ENCODE measurements at places on chromosomes 12 and 14. TPM values are rescaled to one million over a fixed set of nuclear protein-coding genes. Genes with fewer than 3 reads are reported as not detected.
A peak's percentile ranks its signal among the peaks of the same experiment; 100 is the strongest.

- DNase-seq = no peak
These were observed 11.0 kb downstream of the DCTN2 start for GRCh38 chr12:57535764-57536596.

DNA sequence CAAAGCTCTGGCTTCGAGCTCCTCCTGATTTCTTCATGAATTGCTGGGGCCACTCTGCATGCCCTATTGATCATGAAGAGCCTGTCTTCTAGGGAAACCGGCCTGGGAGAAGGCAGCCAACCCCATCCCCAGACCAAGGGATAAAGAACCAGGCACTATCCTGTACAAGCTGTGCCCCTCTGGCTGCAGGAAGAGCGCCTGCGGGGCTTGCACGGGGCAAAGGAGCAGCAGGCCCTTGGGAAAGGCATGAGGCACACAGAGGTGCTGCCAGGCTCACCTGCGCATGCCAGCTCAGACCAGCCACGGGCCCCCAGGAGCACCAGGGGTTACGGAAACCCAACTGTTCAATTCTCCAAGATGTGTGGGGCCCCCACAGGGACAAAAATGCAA, 2.1 kb downstream of the ITPK1 start:
- no peak for DNase-seq

DNA sequence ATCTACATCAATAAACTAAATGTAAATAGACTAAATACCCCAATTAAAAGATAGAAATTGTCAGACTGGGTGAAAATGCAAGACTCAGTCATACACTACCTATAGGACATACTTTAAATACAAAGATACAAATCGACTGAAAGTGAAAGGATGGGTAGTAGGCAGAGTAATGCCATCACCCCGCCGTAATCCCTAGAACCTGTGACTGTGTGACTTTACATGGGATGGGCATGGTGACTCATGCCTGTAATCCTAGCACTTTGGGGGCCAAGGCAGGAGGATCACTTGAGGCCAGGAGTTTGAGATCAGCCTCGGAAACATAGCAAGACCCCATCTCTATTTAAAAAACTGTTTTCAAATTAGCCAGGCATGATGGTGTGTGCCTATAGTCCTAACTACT, 2.6 kb upstream of the EVL start:
- DNase-seq = no peak

RNASE2 gene
- total RNA-seq = 0.13 TPM

GRCh38 chr12:44379831-44380230, 496.3 kb downstream of the NELL2 start:
- peak; percentile 33 for DNase-seq

DNA sequence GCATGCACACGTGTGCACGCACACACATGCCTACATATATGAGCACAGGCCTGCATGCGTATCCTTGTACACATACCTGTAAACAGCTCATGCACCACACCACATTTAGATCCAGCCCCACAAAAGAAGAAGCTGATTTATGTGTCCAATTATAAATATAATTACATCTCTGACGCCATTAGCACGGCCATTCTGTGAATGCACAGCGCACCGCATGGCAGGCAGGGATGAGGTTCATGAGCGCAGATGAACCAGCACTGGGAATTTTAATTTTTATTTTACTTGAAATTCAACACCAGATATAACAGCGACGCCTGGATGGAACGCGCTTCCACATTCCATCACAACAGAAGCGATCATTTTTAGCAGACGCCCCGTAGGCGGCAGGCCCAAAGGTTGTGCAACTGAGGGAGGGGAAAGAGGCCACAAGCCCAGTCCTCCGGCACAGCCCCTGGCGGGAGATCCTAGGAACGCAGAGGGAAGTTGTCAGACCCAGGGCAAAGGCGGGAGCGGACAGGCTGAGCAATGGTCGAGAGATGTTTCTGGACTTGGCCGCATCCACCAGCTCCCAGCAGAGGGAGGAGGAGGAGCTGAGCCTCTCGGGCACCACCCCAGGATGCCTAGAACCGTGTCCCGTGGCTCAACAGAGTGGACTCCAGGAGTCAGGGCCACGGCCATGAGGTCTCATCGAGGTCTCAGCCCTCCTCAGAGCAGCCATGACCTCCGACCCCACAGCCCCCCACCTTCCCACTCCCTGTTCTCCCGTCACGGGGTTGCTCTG, 37.9 kb upstream of the GALNT9 start:
- no peak for DNase-seq

ARID4A gene
- 11.3 TPM for total RNA-seq

KRT86 gene
- total RNA-seq = 0.04 TPM

DNA sequence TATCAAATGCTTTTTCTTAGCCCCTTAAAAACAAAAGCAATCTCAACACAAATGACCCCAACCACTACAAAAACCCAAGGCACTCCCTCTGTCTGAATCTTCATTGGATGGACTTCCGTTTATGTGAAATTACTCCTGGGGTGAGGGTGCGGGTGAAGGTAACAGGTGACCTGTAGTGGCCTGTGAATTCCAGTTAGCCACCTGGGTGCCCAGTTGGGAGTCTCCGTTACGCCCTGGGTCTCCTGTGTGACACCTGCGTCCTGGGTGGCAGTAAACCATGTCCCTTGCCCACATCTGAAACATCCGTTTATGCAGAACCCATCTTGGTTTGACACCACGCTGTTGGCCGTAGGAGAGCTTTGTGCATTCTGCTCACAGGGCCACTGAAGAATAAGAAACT, 62.6 kb downstream of the CCDC92 start:
- DNase-seq = no peak

DNA sequence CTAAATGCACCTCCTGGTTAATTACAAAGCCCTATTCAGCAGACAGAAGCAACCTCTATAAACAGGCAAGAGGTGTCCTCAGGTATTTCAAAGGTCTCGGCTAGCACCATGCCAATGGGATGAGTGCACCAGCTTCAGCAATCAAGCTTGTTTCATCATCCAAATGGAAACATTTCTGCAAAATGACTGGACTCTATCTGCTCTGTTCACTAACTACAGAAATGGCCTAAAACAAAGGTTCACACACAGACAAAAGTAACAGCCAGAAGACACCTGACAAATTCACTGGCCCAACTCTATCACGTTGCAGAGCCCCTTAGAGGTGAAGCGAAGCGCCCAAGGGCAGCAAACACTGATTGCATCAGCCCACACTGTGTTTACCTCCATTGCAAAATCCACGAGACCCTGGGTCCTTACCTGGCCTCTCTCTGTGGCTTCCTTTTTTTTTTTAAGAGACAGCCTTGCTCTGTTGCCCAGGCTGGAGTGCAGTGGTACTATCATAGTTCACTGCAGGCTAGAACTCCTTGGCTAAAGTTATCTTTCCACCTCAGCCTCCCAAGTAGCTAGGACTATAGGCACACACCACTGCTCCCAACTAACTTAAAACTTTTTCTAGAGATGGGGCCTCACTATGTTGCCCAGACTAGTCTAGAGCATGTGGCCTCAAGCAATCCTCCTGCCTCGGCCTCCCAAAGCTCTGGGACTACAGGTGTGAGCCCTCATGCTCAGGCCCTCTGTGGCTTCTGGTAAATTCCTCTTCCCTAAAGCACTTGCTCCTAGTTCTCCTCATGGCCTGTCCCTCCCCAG, 8.5 kb upstream of the SYNE3 start:
- no peak for DNase-seq

DNA sequence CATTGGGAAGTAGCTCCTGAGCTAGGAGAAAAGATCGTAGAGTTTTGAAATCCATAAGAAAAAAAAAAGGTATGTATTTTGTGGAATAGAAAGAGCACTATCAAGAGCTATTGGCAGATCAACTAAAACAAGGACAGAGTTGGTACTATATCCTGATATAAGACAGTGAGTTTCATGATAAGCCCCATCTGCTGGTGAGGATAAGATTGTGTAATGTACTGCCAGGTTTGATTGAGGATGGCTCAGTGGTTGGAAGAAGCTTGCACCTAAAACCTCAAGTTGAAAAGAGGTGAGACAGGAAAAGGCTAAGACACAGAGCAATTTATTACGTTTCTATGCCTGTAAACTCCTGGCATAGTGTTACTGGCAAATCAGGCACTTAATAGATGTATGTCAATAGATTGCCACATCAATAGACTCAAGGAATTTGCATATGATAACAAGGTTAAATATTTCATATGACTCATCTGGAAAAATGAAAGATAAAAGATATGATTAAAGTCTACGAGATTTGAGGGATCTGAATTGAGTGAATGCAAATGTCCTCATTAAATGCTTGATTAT, 525.6 kb downstream of the FLRT2 start:
- DNase-seq = no peak

TAS2R10 gene
- total RNA-seq = 0.71 TPM

GLT1D1 gene
- 0.71 TPM for total RNA-seq

LRP1-AS gene
- 0.66 TPM for total RNA-seq

DNA sequence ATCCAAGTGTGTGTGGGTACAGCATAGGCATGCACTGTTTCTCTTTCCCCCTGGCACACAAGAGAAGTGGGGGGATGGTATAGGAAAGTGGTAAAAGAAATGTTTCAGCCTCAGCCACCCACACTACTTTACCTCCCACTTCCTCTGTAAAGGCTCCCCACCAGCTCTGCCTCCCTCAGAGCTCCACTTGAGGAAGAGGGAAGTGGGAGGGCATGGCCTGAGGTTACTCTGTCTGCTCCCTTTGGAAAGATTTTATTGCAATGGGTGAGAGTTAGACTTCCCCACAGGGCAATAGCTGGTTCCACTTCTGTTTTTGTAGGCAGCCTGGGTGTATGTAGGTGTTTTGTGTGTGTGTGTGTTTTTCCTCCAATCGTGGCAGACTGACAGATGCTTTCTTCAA, 145.3 kb downstream of the SSPN start:
- DNase-seq = peak; percentile 72

TMEM132C gene
- 0.89 TPM for total RNA-seq

- DNase-seq = no peak
These were observed 223.1 kb downstream of the ANO6 start for GRCh38 chr12:45439039-45439438.

DNA sequence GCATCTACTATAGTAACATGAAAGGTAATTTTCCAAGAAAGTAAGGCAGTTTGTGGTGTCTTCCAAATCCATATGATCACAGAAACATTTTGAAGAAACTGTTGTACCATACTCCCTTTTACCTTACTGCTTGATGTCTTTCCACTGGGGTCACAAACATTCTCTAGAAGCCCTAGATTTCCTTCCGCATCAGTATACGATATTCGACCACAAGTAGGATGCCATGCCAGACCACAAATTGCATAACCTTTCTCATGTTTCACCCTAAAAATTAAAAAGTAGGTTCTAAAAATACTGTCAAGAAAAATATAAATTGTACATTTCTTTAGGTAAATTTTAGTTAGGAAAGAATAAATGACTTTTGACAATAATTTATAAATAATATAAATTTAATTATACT, 26.5 kb downstream of the WDHD1 start:
- no peak for DNase-seq

GRCh38 chr12:22248571-22249115, 85.9 kb downstream of the ST8SIA1 start:
- peak; percentile 86 for DNase-seq

GRCh38 chr14:78282437-78282836, 112.3 kb downstream of the NRXN3 start:
- no peak for DNase-seq

DNA sequence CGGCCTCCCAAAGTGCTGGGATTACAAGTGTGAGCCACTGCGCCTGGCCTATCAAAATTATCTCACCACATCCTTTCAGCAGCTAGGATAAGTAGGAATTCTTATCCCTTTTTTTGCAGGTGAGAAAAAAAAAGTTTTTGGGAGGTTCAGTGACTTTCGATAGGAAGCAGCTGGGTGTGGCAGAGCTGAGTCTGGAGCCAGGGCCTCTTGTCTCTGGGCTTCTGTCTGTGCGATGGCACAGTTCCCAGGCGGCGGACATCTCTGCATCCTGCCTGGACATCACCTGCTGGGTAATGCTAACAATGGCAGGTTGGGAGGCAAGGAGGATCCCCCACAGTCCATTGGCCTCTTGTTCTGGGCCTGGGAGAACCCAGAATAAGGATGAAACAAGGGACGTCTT, 12.5 kb downstream of the NRXN3 start:
- no peak for DNase-seq

GRCh38 chr14:93943930-93944329, 16.8 kb downstream of the FAM181A start:
- DNase-seq = no peak

LMO3 gene
- 1.8 TPM for total RNA-seq

HOTAIR gene
- 1.8 TPM for total RNA-seq

- DNase-seq = no peak
These were observed 218.0 kb downstream of the DPY19L2 start for GRCh38 chr12:63450334-63450733.

DNA sequence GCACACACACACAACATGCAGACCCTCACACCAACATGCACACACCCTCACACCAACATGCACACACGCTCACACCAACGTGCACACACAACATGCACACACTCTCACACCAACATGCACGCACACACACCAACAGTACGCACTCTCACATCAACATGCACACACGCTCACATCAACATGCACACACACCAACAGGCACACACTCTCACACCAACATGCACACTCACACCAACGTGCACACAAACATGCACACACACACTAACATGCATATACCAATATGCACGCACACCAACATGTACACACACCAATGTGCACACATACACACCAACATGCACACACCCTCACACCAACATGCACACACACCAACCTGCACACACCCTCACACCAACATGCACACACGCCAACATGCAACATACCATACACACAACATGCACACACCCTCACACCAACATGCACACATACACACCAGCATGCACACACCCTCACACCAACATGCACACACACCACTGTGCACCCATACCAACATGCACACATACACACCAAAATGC, 175.8 kb downstream of the KSR2 start:
- no peak for DNase-seq

FAM186B gene
- total RNA-seq = 0.18 TPM

GRCh38 chr12:93214523-93215289, 163.0 kb upstream of the NUDT4 start:
- DNase-seq = no peak

- DNase-seq = no peak
These were observed 9.1 kb upstream of the RNF34 start for GRCh38 chr12:121390856-121391255.

DNA sequence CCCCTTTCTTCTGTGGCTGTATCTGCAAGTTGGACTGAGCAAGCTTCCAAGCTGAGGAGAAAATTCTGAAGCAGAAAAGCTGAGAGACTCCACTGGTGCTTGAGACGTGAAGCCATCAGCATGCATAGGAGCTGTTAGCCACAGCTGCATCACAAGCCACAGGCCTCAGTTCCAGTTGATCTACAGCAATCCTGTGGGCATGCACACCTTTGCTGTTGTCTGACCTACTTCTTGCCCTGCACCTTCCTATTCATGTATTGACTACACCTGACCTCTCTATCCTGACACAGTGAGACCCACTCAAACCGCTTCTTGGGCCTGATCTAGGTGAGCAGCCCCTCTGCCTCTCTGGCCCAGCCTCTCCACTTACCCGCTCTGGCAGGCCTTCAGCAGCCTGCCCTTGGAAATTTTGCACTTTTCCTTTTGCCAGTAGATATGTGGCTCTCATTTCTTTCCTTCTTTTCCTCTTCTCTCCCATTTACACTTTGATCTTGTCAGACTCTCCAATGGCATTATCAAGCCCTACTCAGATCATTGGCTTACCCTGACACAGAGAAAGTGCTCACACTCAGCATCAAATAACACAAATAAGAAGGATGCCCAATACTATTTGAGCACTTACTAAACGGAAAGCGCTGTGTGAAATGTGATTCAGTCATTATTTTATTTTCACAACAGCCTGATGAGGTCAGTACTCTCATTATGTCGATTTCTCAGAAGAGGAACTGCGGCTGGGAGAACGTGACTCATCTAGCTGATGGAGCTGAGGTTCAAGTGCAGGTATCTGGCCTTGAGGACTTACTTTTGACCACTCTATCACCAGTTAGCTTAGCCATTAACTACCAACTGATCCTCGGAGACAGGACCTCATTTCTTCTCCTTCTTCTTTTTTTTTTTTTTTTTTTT, 21.9 kb upstream of the PTGR2 start:
- peak; percentile 37 for DNase-seq

Measured in muscle of leg (tissue), 16 donors.